ENCODE measurements at places on chromosomes 3 and 15.

DNA sequence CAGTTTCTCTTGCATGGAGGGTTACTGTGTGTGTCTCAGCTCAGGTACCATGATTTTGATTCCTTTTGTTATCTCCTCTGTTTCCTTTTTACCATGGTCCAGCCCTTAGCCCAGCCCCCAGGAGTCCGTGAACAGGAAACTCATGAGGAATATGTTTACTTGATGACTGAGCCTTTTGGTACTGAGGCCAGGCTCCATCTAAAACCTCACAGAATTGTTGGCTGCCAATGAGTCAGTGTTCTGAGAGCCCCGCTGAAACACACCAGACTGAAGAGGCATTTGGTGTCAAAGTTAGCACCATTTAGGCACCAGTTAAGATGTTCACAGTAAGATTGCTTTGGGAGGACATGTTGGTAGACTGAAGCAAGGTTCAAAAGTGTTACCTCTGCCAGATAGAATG lies 80.9 kb downstream of the DGKG start:
- DNase-seq: no peak

- no peak for DNase-seq
These were observed 222.5 kb downstream of the SHQ1 start for GRCh38 chr3:72625602-72626337.

GRCh38 chr3:133669949-133670524 lies 8.3 kb upstream of the TOPBP1 start:
- no peak for DNase-seq

DNA sequence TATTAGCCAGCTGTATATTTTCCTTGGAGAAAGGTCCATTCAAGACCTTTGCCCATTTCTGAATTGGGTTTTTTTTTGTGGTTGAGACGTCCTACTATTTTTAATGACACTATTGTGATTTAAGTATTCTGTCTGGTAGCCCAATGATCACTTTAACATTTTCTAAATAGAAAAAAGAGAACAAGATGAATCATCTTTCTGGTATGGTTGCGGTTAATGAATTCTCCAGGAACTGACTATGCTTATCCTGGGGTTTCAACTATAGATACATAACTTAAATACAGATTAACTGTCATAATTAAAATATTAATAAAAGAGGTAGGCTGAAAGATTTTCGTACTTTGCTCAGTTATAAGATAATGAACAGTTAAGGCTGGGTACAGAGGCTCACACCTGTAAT lies 51.9 kb downstream of the PBRM1 start:
- DNase-seq: no peak

GRCh38 chr3:45188719-45189659 lies 37.1 kb downstream of the TMEM158 start:
- DNase-seq: no peak

DNA sequence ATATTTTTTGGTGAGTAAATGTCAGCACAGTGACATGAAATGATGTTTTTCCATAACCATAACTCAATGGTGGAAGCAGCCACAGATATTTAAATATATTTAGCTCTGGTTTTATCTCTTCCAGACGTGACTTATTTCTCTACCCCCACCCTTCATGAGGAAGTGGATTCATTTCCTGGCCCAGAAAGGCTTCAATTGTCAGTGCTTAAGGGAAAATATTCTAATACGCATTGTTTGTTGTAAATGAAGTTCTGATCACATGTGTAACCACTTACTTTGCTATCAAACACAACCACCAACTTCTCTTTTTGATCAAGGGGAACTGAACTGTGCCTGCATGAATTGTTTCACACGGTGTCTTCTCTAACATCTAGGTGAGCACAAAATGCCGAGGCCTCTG lies 14.0 kb downstream of the CLDN16 start:
- no peak for DNase-seq

DNA sequence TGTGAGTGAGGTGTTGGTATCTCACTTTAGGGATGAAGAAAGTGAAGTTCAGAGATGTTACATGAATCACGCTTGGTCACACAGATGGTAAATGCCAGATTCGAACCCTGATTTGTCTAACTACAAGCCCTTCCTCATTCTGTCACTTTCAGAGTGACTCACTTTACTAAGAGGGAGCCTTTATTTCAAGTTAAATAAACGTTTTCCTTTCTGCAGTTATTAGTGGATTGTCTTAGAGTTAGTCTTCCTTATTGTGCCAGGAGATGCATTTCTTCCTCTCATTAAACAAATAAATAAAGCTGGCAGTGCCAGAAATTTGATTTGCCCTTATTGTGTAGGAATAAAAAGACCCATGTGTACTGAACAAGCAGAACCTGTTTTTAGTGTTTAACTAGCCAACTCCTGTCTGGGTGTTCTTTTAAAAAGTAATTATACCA lies 162.5 kb downstream of the AKAP13 start:
- DNase-seq: peak; percentile 34

GRCh38 chr3:48612309-48612708 lies 2.9 kb upstream of the UQCRC1 start:
- DNase-seq: no peak

DNA sequence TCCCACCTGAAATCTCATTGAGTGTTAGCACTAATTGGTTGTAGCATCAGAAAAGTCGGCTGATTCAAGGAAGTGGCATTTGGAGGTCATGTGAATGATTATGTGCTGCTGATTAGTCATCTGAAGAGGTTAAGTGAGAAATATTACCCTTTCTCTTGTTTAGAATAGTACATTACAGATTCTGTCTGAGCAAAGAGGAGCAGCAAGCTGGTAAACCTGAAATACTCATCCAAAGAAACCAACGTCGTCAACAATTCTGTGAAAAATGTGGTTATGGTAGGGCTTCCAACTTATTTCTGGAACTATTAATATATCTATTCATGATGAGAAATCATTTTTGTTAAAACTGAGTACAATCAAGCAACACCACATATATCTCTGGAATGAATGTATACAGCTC lies 1024.9 kb downstream of the TUSC7 start:
- no peak for DNase-seq

GRCh38 chr15:50192164-50192563 lies 10.2 kb downstream of the SLC27A2 start:
- no peak for DNase-seq

GRCh38 chr3:164230385-164231094 lies 847.8 kb downstream of the SI start:
- no peak for DNase-seq

GRCh38 chr15:93146196-93146595 lies 57.2 kb upstream of the RGMA start:
- DNase-seq: no peak

DNA sequence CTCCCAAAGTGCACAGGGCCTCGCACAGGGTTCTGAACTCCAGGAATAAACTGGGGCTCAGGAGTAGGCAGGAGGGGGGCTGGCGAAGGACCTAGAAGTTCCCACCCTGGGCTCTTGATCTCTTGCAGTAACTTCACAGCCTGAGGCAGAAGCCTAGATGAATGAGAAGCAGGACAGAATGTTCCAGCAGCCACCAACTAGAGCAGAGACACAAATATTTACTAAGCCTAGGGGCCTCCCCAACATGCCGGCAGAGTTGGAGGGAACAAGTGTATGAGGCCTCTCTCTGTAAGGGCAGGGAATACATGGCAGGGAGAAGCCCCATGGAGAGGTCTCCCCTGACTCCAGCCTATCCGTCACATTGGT lies 25.3 kb upstream of the C15orf39 start:
- DNase-seq: no peak

- DNase-seq: no peak
These were observed 37.2 kb downstream of the IDH2 start for GRCh38 chr15:90064911-90065681.

All from NCI-H1930 (cell line).